ENCODE measurements at places on chromosomes 7 and 10.

DNA sequence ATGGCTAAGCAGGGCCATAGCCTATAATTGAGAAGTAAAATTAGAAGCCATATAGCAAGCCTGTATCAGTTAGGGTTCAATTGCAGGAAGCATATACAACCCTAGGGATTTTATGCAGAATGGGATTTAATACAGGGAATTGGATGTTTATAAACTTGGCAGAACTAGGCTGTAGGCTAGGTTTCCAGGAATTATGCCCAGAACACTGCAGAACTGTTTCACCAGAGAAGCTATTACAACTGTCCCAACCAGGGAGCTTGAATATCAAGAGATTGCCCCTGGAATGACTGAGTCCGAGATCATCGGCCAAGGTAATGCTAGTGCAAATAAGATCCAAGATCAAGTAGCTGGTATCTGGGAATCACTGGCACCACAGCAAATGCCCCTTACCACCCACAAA is 64.0 kb downstream of the PRR15 start:
- DNase-seq: no peak

- DNase-seq: no peak
These were observed 133.4 kb downstream of the MACC1 start for GRCh38 chr7:20083781-20084180.

DNA sequence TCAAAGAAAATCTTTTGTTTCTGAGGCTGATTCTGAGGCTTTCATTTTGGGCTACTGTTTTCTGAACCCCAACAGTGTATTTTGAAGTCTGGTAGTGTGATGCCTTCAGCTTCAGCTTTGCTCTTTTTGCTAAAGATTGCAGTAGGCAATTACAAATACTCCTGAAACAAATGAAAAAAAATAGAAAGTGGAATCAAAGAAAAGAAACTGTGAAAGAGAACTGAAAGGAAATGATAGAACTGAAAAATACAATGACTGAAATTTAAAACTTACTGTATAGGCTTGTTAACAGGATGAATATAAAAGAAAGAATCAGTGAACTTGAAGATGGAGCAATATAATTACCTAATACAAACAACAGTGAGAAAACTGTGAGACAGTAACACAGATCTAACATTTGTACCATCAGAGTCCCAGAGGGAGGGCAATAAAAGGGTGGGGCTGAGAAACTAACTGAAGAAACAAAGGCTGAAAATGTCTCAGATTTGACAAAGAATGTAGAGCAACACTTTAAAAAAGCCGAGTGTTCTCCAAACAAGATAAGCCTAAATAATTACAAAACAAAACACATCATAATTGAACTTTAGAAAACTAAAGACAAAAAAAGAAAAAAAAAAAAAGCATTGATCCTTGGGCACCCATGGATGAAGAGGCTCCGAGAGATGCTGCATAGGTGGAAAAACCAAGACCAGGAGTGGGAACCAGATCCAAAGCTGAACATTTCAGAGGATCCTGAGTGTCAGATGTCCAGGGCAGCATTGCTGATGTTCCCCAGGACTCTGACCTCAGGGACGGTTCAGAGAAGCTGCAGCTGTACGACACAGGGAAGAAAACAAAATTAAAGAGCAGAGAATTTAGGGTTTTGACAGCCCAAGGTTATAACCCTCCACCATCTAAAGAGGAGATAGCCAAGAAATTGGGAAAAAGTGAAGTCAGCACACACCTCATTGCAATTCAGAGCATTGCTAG is 223.2 kb upstream of the IGFBP3 start:
- DNase-seq: no peak

GRCh38 chr10:105914432-105914831 is 1250.1 kb downstream of the SORCS1 start:
- no peak for DNase-seq

- DNase-seq: no peak
These were observed 19.1 kb downstream of the DNAJB6 start for GRCh38 chr7:157355784-157356511.

- DNase-seq: no peak
These were observed 1.4 kb downstream of the HTRA1 start for GRCh38 chr10:122462533-122463465.

DNA sequence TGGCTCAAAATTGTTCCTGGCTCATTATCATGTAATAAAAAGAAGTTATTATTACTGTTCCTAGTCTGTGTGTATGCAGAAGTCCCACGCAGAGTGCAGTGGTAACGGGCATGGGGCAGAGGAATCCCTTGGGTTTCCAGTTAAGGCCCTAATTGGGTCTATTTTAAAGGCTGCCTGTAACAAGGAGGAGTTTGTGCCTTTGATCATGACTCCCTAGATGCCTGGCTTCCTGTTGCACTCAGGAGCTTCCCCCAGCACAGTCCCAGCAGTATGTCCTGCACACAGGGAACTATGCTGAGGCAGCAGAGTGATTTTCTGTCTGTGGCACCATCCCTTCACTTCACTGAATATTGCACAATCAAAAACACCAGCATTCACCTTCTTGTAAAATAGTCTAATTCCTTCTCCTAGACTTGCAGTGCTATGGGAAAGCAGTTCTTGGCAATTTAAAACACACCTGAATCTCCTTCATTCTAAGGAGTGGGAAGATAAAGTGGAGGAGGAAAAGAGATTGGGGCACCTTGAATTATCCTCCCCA is 22.9 kb downstream of the SORCS1 start:
- DNase-seq: no peak
